ENCODE measurements at places on chromosomes 4 and X.

- no peak for DNase-seq
Measured at GRCh38 chrX:147876849-147877646, 34.7 kb upstream of the FMR1 start.

DNA sequence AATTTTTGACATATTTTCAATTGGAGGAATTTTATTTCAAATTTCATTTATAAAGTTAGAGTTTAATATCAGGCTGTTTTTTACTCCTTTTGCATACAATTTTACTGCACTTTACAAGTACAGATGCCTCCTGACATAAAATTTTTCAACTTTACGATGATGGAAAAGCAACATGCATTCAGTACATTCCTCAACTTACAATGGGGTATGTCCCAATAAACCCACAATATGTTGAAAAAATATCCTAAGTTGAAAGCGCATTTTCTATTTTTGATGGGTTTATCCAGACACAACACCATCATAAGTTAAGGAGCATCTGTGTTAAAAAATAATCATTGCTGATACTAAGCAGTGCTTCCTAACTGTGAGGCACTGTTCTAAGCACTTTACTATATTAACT, 4.3 kb downstream of the KLHL5 start:
- DNase-seq = no peak

DNA sequence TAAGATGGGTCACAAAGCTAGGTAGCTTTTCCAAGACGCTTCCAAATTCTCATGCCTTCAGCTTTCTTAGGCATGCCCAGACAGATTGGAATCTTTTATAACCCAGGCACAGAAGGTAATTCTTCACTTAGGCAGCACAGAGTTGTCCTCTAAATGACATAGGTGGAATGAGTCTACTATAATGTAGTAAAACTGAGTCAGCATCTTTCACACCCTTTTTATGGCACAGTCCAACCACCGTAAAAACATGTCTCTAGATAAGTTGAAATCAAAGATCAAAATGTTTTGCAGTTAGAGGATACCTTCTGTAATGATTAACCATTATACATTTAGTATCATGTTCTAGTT, 128.4 kb upstream of the FAT1 start:
- DNase-seq = no peak

GRCh38 chrX:107602694-107603239, 25.5 kb upstream of the PRPS1 start:
- no peak for DNase-seq
